Temporal lobe (tissue), 4 donors: ENCODE measurements at places on chromosomes 7 and 10. TPM values are rescaled to one million over a fixed set of nuclear protein-coding genes. Genes with fewer than 3 reads are reported as not detected.

LIPN gene
- 0.25 TPM for total RNA-seq

ERVW-1 gene
- total RNA-seq = not detected

HPS6 gene
- total RNA-seq = 14.8 TPM

LGI1 gene
- 19.7 TPM for total RNA-seq

KNDC1 gene
- 9.8 TPM for total RNA-seq

GPR15LG gene
- not detected for total RNA-seq

HOGA1 gene
- total RNA-seq = 0.25 TPM
